ENCODE measurements at places on chromosomes 1 and 21.

DNA sequence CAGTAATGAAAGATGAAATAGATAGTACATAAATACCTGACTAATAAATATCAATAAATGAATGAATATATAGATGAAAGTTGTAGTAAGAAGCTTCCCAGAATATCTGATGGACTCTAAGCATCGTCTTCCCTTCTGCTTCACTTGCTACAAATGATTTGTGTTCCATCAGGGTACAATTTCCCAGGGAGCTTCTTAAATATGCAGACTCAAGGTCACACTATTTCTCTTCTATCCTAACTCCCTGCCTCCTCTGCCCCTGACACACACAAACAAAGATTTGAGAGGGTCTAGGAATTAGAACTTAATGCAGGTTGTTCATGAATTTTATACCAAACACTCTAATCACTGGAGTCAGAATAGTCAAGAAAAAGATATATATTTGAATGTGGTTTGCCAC, 415.9 kb upstream of the TMPRSS15 start:
- DNase-seq = no peak

GRCh38 chr1:153364766-153365666, 7.4 kb downstream of the S100A9 start:
- DNase-seq = no peak

DNA sequence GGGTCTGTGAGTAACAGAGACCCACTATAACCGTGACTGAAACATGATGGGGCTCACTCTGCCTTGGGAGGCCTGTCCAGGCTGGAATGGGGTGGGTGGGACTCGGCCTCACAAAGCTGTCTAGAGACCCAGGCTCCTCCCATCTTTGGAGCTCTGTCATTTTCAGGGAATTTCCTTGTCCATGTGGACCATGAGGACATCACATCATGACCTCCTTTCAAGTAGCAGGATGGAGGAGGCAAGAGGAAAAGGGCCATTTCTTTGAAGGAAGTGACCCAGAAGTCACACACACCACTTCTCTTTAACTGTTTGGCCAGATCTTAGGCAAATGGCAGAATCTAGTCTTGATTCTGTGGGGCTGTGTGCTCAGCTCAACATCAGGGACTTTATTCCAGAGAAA, 79.9 kb downstream of the CNIH3 start:
- no peak for DNase-seq

GRCh38 chr1:156725683-156726280, 2.5 kb upstream of the METTL25B start:
- DNase-seq = peak; percentile 81

- DNase-seq = no peak
Observed at GRCh38 chr1:48371598-48371997, 100.4 kb downstream of the SPATA6 start.

DNA sequence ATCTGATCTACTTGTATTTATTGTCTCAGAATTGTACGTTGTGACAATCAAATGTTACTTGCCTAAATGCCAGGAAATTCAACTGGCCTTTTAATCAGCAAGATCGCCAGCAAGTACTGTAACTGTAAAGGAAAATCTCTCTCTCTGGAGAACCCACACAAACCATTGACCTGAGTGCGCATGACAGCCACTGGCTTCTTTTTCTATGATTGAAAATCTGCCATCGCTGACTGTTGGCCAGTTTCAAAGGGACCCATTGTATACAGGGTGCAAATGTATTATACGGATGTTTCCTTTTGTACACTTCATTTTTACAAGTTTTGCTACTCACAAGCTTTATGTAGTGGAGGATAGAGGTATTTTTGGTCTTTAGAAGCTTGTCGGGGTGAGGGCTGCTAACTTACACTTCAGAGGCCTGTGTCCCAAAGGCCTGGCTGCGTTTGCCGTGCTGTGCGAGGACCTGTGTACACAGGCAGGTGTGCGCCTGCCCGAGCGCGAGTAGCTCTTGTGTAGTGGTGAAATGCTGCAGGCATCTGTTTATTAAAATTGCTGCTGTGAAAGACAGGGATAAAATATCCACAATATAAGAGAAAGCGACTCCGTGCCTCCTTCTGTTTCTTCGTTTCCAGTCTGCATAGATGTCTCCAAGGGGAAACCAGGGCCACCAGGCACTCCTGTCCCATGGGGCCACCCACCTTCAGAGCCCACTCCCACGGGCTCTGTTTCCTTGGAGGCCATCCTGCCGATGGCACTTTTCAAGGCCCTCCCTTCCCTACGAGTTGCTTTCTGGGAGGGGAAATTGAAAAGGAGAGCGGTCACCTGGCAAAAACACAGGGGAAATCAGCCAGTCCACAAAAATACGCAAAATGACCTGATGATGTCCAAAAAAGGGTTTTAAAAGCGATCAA, 25.3 kb upstream of the TRAPPC10 start:
- DNase-seq = no peak

DNA sequence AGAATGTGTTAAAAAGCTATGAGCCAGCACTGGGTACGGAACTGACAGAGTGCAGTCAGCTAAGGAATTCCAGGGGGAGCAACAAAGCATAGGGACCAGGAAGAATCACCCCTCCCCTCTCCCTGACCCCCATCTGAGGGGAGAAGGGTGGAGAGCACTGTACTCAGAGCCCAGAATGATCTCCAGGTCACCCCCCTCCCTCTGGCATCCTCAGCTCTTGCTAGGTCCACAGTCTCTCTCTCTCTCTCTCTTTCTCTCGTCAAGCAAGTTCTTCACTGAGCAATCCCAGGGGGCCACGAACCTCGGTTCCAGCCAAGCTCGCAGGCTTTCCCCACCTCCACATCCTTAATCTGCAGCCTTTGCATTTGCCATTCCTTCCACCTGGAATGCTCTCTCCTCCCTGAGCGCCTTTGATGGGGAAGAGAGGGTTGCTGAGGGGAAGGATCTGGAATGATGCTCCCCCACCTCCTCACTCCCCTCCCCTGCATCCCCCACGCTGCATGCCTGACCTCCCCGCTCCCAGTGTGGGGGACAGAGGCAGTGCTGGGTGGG, 6.7 kb upstream of the WASF2 start:
- no peak for DNase-seq

GRCh38 chr1:66521721-66522365, 12.1 kb upstream of the SGIP1 start:
- no peak for DNase-seq

DNA sequence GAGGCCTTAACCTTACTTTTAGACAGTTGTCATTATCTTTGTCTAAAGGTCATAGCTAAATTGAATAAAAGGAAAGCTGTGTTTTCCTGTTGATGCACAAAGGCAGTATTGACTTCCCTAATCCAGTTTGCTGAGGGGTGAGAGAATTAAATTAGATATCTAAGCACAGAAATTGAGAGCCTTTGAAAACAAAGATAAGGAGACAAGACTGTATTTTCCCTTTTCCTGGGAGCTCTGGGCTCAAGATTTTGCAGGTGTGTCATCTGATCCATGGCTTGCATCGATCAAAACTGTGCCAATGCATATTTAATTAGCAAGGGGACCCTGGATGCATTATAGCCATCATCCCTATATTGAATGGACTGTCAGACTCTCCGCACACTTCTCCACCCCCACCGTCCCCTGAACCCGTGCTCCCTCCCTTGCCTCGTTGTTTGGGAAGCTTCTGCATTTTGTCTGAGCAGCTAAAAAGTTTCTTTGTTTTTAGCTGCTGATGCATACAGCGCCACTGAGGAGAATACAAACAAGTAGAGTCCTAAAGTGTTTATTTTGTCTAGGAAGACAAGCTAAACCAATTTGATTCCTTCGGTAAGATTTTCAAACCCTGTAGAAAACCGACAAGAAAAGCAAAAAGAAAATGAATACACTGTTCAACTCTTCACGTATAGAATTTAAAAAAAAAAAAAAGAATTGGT, 186.3 kb downstream of the NFIA start:
- peak; percentile 55 for DNase-seq

All from substantia nigra (tissue), 51 donors.